ENCODE measurements at places on chromosomes 3 and 15. TPM values are rescaled to one million over a fixed set of nuclear protein-coding genes. Genes with fewer than 3 reads are reported as not detected.

The VGLL3 gene
- not detected for polyA plus RNA-seq

The PCBP4 gene
- 13.9 TPM for polyA plus RNA-seq

The TNFAIP8L3 gene
- not detected for polyA plus RNA-seq

The ISLR gene
- not detected for polyA plus RNA-seq

The SERPINI1 gene
- polyA plus RNA-seq: 19.1 TPM

The PLA2G4D gene
- not detected for polyA plus RNA-seq

The P4HTM gene
- polyA plus RNA-seq: 20.4 TPM

The ZBTB47 gene
- 0.11 TPM for polyA plus RNA-seq

The CTXN2 gene
- not detected for polyA plus RNA-seq

The ATP2B2 gene
- not detected for polyA plus RNA-seq

The OR5H15 gene
- not detected for polyA plus RNA-seq

The CLRN1 gene
- polyA plus RNA-seq: not detected

The PLA2G4F gene
- not detected for polyA plus RNA-seq

The TTLL13 gene
- polyA plus RNA-seq: 0.08 TPM

The MUC20 gene
- polyA plus RNA-seq: 0.39 TPM

The STRIT1 gene
- not detected for polyA plus RNA-seq

The POLQ gene
- not detected for polyA plus RNA-seq

The LRRC2 gene
- polyA plus RNA-seq: 0.06 TPM
